ENCODE measurements at places on chromosomes 16 and 17.

- DNase-seq, result no peak
Measured at GRCh38 chr16:57704905-57705852, 10.6 kb downstream of the DRC7 start.

GRCh38 chr17:45742251-45742650 is 41.9 kb upstream of the CRHR1 start:
- DNase-seq, result no peak

DNA sequence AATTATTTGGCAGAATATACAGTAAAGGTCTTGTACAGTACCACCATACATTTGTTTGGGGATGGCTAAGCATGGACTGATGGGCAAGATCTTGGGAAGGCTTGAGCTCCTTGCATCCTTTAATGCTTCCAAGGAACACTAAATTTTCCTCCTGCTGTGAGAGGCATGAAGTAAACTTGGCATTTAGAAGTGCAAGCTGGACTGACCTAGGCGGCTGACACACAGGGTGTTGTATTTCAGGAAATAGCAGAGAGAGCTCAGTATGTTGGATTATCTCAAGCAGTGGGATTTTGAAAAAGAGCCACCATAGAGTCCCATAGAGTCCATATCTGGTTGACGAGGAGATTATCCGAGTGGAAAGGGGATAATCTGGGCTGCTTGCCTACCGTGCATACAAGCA is 2137.1 kb downstream of the TP53TG3F start:
- DNase-seq, result no peak

DNA sequence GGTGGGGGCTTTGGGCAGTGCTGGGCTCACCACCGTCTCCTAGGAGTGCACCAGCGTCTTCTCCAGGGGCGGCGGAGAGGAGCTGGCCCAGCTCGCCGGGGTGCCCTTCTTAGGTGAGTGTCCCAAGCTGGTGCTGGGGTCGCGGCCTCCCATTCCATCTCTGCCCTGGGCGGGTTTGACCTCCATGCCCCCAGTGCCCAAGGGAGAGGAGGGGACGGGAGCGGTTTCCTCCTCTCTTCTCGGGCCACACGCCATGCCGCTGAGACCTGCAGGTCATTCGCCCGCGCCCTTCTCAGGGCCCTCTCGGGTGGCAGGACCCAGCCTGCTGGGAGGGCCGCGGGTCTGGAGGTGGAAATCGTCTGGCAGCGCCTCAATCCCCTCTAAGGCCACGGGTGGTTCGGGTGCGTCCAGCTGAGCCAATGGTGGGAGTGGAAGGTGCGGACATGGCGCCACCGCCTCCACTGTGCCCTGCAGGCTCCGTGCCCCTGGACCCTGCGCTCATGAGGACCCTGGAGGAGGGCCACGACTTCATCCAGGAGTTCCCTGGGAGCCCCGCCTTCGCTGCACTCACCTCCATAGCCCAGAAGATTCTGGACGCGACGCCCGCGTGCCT is 5.3 kb downstream of the IGFALS start:
- DNase-seq, result no peak

- no peak for DNase-seq
Measured at GRCh38 chr16:16146380-16147315, 76.6 kb downstream of the ABCC6 start.

GRCh38 chr17:67821871-67822367 is 3.4 kb upstream of the BPTF start:
- no peak for DNase-seq
